ENCODE measurements at places on chromosomes 7 and 10.

- DNase-seq = no peak
Measured at GRCh38 chr10:13110908-13111307, 10.9 kb downstream of the OPTN start.

- no peak for DNase-seq
Measured at GRCh38 chr7:12028508-12028907, 182.6 kb upstream of the TMEM106B start.

DNA sequence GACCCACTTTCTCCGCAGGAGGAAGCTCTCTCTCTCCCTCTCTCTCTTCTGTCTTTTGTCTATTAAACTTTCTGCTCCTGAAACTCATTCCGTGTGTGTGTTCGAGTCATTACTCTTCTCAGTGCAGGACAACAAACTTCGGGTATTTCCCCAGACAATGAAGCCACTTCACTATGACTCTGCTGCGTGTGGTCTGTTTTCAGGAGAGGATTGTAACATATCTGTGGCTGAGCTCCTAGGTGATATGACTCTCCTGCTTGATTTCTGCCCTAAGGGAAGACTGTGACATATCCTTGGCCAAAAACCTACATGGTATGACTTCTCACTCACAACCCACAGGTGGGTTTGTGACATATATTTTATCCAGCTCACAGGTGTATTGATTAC, 39.9 kb upstream of the ZNF107 start:
- no peak for DNase-seq

DNA sequence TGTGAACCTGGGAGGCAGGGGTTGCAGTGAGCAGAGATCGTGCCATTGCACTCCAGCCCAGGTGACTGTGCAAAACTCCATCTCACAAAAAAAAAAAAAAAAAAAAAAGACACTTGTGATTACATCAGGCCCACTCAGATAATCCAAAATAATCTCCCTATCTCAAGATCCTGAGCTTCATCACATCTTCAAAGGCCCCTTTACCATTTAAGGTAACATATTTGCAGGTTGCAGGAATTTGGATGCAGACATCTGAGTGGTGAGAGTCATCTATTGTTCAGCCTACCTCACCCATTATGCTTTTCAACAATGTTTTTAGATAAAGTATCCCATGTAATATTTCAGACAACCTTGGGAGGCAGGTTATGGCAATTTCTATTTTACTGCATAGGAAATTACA, 51.4 kb upstream of the EXOC4 start:
- DNase-seq = no peak

DNA sequence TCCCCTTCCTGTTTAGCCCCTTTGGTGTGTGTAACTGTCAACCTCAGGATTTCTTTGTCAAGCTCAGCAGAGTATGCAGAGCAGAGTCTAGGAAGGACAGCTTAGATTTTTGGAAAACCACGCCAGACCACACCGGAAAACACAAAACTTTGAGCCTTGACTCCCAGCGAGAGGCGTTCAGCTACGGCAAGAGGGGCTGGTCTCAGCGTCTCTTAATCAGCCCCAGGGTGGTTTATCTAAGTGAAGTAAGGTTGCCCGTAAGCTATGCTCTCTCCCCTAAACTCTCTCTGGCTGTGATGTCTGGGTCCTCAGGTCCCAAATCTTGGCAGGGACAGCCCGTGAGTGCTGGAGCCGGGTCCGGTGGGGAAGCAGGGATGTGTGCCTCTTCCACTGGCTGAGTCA, 230.9 kb downstream of the KLF6 start:
- no peak for DNase-seq

DNA sequence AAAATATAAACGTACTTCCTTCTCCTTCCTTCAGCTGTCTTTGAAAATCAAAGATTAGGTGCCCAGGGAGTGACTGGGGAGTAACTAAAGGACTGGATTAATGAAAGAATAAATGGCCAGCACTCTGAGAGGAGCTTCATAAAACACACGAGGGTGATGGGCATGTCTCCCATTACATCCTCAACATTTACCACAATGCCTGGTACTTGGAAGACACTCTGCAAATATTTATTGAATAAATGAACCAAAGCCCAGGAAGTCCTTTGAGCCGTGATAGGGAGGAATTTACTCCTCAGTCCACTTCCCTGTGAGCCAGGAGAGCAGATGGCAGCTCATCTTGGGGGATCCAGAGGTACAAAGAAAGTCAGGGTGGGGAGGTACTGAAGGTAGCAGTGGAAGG, 96.3 kb downstream of the RAB11FIP2 start:
- DNase-seq = no peak

DNA sequence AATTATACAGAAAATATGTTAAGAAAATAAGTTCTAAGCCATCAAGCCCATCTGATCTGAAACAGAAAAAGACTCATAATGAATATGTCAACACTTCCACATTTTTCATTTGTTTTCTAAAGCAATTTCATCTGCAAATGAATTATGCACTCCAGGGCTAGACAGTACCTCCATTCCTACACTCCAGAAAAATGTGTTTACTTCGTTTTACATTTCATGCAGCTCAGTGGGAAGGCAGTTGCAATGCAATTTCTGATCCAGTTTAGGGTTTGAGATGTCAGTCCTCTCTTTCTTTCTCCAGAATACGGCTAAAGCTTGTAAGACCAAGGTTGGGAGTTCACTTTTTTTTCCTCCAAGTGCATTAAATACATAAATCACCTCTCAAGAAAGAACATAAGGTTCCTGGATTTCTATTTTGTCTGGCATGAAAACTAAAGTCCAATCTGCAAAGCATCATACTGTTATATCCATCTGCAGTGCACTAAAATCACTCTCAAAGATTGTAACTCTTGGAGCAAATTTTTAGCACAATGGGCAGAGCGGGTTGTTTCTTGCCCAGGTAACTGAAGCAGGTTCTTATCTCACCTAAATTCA, 348.8 kb upstream of the C7orf33 start:
- DNase-seq = no peak

DNA sequence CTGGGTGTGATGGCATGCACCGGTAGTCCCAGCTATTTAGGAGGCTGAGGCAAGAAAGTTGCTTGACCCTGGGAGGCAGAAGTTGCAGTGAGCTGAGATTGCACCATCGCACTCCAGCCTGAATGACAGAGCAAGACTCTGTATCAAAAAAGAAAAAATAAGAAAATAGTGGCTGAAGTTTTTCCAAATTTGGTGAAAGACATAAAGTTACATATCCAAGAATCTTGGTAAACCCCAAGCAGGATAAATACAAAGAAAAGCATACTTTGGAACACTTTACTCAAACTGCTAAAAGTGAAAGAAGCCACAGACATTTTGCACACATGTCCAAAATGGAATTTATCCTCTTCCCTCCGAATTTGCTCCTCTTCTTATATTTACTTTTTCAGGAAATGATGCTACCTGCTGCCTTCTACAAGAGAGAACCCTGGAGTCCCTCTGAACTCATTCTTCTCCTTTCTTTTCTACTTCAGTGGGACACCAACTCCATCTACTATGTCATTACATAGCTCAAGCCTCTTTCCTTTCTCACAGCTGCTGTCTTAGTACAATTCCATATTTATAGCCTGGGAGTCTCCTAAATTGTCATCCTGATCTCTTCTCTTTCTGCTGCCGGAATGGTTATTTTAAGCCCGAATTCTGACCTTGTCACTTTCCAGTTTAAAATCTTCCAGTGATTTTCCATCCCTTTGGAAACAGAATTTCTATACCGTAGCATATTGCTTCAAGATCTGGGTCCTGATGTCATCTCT, 17.3 kb upstream of the SMNDC1 start:
- DNase-seq = no peak

GRCh38 chr7:18573410-18574234, 78.1 kb downstream of the HDAC9 start:
- DNase-seq = no peak

DNA sequence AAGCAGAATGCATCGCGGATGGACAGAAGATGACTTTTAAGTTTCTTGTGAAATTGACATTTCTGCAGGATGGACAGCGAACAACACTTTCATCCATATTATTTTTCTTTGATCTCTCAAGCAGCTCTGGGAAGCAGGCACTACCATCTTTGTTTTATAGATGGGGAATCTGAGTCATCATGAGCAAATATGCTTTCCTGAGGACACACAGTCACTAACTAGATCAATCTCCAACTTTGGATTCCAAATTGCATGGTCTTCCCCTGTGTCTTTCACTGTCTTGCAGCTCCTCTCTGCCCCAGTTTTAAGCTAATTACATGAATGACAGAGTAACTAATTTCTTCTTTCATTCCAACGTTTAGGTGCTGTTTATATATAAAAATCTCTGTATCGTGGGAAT, 201.5 kb downstream of the ADAM12 start:
- DNase-seq = no peak

DNA sequence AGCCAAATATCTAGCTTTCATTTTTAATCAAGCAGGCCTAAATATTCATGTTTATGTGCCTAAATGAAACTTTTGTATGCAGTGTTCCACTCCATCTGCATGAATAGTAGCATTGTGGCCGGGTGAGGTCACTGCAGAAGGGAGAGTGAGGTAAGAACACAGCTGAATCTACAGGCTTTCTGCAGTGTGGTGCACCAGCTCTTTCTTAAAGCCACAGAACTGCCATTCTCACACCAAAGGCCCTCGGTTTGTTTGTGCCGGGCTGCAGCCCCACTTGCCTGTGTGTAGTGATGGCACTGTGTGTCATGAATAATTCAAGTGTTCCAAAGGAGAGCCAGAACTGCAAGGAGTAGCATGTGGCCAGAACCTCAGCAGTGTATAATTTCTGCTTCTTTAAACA, 204.1 kb downstream of the TRIL start:
- no peak for DNase-seq

- no peak for DNase-seq
Measured at GRCh38 chr10:35559416-35559815, 45.7 kb upstream of the GJD4 start.

- no peak for DNase-seq
Measured at GRCh38 chr10:133353988-133354605, 3.7 kb downstream of the FUOM start.

Data from endothelial cell (in vitro differentiated cells).